Memory B cell (primary cell): ENCODE measurements at places on chromosomes 7 and 10.

GRCh38 chr10:3452173-3452626 lies 279.6 kb upstream of the PITRM1 start:
- DNase-seq: no peak

- no peak for DNase-seq
These were observed 64.8 kb downstream of the REEP3 start for GRCh38 chr10:63586043-63586442.

DNA sequence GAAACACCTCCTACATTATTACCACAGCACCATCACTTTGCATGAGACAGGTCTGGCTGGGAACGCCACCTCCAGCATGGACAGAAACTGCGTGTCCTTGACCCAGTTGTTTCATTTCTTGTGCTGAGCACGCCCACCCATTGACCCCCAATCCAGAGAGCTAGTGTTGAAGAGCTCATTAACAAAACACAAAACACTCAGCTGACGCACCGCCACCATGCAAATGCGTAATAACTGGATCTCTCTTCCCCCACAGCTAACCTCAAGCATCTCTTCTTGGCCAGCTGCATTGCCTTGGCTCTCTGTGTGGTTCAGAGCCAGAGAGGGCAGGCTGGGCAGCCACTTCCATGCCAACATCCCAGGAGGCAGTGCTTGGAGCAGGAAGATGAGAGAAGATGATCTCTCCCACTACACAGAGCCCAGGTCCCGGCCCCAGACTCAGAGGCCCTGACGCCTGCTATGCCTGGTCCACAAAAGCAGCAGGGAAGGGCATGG lies 173.5 kb downstream of the PLXNA4 start:
- no peak for DNase-seq

GRCh38 chr7:151661587-151661986 lies 141.9 kb upstream of the RHEB start:
- DNase-seq: no peak

- no peak for DNase-seq
These were observed 60.4 kb upstream of the NCAPG2 start for GRCh38 chr7:158765020-158765419.

DNA sequence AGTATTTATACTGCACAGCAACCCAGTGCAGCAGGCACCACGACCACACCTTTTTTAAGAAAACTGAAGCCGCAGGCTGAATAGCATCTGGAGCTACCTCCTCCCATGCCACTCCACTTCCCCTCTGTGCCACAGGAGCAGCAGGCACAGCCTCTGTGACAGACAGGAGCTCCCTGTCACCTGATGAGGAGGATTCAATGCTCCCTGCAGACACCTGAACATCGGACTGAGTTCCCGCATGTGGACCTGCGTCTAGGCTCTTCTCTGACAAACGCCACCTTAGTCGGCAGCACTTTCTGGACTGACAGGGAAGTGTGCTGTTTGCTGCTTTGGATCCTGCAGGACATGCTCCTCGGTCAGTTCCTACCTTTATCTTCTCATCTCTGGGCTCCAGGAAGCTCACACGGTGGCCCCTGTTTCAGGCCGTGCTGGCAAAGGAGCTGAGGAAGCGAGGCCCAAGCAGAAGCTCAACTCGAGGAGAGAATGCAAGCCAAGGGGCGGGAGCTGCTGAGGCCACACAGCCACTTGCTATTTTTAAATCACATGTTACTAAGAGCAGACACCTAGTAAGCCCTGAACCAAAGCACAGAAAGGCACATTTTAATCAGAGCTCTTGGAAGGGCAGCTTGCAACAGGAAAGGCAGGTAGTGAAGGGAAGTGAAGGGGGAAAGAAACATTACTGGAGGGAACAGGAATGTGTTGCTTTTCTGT lies 56.6 kb downstream of the VOPP1 start:
- no peak for DNase-seq

DNA sequence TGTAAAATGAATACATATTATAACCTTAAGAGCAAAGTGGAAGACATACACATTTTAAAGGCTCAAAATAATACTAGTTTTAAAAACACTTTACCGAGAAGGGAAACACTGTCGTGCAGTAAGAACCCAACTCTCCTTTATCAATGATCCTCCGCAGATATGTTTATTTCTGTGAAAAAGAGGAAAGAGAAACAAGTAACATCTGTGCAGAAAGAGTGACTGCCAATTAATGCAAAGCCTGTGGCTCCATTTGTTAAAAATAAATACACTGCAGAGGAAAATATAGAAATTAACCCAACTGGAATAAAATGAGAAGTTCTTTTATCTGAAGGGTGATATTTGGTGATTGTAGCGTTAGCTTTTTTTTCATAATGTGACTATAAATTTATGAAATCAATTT lies 62.7 kb downstream of the HGF start:
- no peak for DNase-seq

- no peak for DNase-seq
These were observed 435.7 kb upstream of the PFKP start for GRCh38 chr10:2631557-2632205.

DNA sequence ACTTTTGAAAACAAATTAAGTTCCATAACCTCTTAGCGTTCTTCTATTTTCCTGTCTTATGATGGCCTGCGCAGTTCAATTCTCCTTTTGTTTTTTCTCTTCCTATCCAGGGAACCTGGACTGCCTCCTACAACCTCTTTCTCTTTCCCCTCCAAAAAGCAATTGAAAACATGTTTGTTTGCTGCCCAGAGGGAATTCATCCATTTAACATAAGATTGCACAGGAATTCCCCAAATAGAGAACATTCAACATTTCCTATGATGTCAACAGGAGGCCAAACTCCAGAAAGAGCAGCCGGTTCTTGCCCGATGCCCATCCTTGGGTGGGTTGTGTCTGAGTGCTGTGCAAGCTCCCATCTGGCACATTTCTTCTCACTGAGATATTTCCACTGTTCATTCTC lies 94.2 kb upstream of the NRP1 start:
- no peak for DNase-seq

DNA sequence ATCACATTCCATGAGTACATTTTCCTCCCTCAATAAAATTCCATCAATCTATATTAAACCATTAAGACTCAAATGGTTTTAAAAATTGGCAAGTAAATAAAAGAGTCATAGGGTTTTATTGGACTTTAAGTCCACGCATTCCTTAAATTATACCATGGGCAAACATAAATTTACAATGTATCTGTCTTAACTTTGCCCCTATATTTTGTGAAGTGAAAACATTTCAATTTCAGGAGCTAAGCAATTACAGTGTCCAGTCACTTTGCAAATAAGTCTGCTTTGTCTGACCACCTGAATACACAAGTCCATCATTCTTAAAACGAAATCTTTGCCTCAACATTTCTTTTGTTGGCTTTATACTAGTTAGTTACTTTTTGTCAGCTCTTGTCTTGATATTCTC lies 197.5 kb upstream of the SEMA3D start:
- DNase-seq: no peak

GRCh38 chr7:134669845-134670373 lies 23.3 kb downstream of the BPGM start:
- no peak for DNase-seq

- DNase-seq: no peak
These were observed 14.5 kb downstream of the BAZ1B start for GRCh38 chr7:73507556-73507955.

GRCh38 chr7:71301167-71301566 lies 169.2 kb downstream of the GALNT17 start:
- no peak for DNase-seq

DNA sequence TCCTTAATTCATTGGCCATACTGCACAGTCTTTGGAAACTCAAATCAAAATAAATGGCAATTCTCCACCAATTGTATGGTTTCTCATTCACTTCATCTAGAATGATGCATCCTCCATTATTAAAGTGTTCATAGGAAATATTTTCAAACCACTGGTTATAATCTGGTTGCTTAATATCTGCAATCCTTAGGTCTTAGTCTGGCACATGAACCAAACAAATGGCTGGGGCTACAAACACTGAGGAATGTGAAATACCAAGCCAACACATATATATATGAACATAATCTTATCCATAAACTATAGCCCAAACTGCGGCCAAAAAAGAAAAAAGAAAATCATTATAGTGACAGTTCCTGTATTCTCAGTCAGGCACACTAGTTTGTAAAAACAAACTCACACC lies 5.7 kb upstream of the MSS51 start:
- no peak for DNase-seq

GRCh38 chr7:7567898-7568531 lies 1.3 kb downstream of the MIOS start:
- no peak for DNase-seq

- DNase-seq: no peak
These were observed 229.6 kb downstream of the PRPF18 start for GRCh38 chr10:13816195-13816925.

GRCh38 chr10:131196176-131196885 lies 115.2 kb downstream of the TCERG1L start:
- no peak for DNase-seq

GRCh38 chr7:137269240-137269639 lies 74.3 kb downstream of the PTN start:
- DNase-seq: no peak

DNA sequence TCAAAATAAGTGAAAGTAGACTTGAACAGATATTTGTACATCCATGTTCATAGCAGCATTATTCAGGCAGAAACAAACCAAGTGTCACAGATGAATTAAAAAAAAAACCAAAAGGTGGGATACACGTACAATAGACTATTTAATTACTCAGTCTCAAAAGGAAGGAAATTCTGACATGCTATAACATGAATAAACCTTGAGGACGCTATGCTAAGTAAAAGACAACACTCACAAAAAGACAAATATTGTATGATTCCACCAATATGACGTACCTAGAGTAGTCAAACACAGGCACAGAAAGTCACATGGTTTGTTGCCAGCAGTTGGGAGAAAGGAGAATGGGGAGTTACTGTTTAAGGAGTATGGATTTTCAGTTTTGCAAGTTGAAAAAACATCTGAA lies 18.0 kb upstream of the CFAP70 start:
- DNase-seq: no peak

DNA sequence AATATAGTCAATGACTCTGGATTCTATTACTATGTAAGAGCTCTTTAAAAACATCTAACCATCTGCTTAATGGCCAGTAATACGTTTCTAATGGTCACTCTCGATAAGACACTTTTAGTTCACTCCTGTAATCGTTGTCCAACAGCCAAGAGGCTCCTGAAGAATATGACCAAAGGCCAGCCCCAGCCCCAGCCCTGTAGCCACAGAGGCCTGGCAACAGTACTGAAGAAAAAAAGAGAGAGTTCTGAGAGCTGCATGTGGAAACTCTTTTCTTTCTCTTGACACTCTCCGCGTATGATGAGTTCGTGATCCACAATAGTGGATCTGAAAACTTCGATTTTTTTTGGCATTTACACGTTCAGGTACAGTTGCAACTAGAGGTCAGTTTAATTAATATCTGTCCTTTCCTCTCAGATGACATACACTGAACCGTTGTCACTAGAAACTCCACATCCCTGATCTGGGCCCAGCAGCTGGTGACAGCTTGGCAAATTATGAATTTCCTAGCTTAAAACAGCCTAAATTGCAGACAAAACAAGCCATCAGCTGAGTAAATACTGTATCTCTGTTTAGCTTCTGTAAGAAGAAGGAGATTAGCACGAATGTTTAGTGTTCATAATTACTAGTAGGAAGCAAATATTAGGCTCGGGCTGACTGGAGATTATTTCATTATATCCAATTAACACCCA lies 456.7 kb downstream of the LRMDA start:
- no peak for DNase-seq
